ENCODE measurements at places on chromosomes 13 and 19.

GRCh38 chr19:19121371-19121770, 16.9 kb downstream of the TMEM161A start:
- no peak for DNase-seq

DNA sequence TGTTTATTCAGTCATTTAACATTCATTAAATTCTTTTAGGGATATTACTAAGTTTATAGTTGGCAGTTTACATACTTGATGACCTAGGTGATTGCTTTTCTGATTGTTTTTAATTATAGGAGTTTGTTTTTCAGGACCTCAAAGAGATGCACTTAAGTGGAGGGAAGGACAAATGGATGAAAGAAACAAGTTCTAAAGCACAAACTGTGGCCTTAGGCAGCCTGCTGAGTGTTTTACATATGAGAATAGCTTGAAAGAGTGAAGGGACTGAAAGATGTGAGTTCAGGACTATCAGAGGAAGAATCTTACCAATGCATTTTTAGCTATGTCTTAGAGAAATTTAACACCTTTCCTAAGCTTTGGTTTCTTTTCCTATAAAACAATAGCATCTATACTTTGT, 402.6 kb downstream of the KLF12 start:
- no peak for DNase-seq

DNA sequence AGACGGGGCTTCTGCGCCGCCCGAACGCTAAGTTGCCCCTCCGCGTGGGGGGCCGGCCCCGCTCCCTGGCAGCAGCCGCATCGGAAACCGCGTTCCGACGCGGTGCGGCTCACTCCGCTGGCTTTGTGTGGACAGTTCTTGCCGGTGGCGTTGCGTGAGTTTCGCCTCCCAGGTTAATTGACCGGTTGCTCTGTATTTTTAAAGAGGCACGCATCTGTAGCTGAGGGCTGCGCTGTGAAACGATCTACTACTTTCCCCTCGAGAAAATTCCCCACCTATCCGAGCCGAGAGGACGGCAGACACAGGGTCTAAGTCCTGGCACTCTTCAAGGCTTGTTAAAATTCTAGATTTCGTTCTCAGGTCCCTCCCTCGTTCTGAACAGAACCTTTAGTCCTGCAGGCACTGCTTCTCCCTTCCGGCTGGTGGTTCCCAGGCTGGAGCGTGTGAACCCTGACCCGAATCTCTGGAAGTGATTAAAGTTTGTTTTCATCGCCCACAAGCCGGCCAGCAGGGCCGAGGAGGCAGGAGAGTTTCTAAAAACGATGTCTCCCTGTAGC, 933 bp downstream of the ARHGEF7 start:
- DNase-seq, result peak; percentile 56

DNA sequence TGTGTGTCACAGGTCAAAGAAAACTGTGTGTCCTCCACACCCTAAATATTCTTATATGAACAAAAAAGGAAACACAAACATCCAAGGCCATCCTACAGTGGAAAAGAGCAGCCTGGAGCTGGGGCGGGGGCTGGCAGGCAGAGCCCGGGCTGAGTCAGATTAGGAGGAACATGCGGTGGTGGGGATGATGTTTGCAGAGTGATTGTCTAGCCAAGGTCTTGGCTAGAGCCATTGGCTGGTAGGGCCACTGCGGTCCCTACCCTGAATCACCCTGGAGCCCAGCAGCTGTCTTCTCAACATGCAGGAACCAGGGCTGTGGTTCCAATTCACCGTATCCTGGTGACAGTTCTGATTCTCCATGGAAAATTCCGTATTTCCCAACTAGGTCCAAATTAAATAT, 439.5 kb downstream of the FGF9 start:
- no peak for DNase-seq
